ENCODE measurements at places on chromosomes 11 and 22.

GRCh38 chr11:12900496-12900895 lies 108.6 kb upstream of the RASSF10 start:
- DNase-seq: no peak
- peaks cover 30% of the 10 kb centered on the region for H3K27me3 ChIP-seq
- H3K4me1 ChIP-seq: no peaks in the 10 kb centered on the region
- no peak overlapping the region for H3K27ac ChIP-seq

DNA sequence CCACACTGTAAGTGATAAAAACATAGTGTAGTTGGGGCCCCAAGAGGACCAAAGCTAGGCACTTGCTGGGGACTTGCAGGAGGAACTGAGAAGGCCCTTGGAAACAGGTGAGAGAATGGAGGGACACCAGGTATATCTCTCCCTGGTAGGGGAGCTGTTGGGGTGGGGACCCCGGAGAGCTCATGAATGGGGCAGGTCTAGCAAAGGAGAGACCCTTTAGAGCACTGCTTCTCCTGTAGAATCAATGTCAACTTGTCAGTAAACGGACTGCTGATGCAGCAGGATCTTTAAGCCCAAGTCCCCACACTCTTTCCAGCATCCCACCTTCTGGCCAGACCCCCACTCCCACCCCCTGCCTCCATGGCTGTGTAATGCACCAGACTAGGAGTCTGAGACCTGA lies 109.6 kb upstream of the THY1 start:
- H3K4me1 ChIP-seq: no peaks in the 10 kb centered on the region
- H3K36me3 ChIP-seq: no peaks in the 10 kb centered on the region

GRCh38 chr22:46968848-46969247 lies 206.4 kb downstream of the TBC1D22A start:
- H3K27me3 ChIP-seq: no peaks in the 10 kb centered on the region
- DNase-seq: no peak
- H3K4me1 ChIP-seq: peaks cover 24% of the 10 kb centered on the region
- no peaks in the 10 kb centered on the region for H3K36me3 ChIP-seq
- H3K27ac ChIP-seq: no peak overlapping the region

DNA sequence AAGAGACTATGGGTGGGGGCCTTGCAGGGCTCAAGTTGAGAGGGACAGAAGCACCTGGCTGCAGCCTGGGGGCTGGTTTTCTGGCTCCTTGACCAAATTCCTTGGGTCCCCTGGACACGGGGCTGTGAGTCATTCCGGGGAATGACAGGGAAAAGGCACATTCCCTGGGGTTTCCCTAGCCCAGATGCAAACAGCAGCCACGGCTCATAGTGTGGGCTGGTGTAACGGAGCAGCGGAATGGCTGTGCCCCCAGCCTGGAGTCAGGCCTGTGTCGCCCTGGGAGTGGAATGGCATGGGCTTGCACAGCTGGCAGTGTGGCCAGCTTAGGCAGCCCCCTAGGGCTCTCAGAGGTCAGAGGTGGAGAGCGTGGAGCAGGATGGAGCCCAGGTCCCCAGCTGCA lies 77.6 kb upstream of the KCNQ1OT1 start:
- H3K4me3 ChIP-seq: no peak overlapping the region
- H3K27ac ChIP-seq: no peak overlapping the region
- no peaks in the 10 kb centered on the region for H3K4me1 ChIP-seq
- H3K27me3 ChIP-seq: peaks cover 16% of the 10 kb centered on the region

- no peak overlapping the region for H3K4me3 ChIP-seq
- H3K36me3 ChIP-seq: no peaks in the 10 kb centered on the region
- no peaks in the 10 kb centered on the region for H3K27me3 ChIP-seq
These were observed 131.9 kb upstream of the ZC3H12C start for GRCh38 chr11:109961261-109961660.

DNA sequence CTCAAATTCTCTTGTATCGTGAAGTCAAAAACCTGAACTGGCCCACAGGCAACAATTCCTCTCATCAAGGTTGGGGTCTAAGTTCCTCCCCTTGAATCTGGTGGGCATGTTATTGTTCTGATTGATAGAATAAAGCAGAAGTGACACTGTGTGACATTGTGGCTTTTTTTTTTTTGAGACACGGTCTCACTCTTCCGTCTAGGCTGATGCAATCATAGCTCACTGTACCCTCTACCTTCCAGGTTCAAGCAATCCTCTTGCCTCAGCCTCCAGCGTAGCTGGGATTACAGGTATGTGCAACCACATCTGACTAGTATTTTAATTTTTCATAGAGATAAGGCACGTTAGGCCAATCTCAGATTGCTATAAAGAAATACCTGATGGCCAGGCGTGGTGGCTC lies 8.9 kb upstream of the PELI3 start:
- no peaks in the 10 kb centered on the region for H3K36me3 ChIP-seq
- DNase-seq: no peak
- H3K4me1 ChIP-seq: peaks cover 13% of the 10 kb centered on the region

DNA sequence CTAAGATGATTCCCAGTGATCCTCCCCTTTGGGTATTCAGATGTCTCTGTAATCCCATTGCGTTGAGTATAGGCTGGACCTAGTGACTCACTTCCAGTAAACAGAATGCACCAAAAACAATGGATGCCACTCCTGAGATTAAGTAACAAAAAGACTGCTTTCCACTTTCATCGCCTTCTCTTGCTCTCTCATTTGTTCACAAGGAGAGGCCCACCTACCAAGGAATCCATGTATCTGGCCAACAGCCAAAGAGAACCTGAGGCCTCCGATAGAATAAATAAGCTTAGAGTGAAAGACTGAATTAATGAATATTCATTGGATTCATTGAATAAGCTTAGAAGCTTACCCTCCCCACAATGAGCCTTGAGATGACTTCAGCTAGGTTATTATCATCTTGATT lies 454.6 kb downstream of the KCNA4 start:
- no peaks in the 10 kb centered on the region for H3K27me3 ChIP-seq
- H3K4me3 ChIP-seq: no peak overlapping the region
- H3K4me1 ChIP-seq: no peaks in the 10 kb centered on the region
- H3K36me3 ChIP-seq: peaks cover 4% of the 10 kb centered on the region
- no peak overlapping the region for H3K27ac ChIP-seq

DNA sequence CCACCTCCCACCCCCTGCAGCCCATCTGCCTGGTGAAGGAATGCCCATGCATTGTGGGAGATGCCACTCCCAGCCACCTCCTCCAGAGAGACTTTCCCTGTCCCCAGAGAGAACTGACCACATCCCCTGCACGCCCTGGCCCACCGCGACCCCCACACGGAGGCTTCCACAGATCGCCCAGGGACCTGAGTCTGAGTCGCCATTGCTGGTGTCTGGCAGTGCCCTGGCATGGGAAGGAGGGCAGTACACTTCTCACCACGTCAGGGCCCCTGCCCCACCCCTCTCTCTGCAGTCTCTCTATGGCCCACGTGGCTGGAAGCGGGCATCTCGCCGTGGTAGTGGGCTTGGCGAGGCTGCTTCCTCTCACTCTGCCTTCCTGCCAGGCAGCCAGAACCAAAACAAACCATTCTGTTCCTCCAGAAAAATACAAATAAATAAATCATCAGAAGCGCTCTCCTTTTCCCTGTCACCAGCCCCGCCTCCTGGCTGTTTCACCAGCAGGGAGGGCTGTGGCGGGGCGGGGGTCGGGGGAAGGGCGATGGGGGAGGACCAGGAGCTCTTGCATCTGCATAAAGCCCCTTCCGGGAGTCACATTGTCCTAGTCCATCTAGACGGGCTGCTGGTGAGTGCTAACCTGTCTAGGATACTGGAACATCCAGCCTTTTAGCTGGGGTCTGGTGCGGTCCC lies 20.9 kb downstream of the SHISAL1 start:
- no peak overlapping the region for H3K4me3 ChIP-seq
- H3K27ac ChIP-seq: no peak overlapping the region
- no peaks in the 10 kb centered on the region for H3K4me1 ChIP-seq

GRCh38 chr11:113828191-113828590 lies 47.2 kb downstream of the USP28 start:
- H3K4me1 ChIP-seq: peaks cover 5% of the 10 kb centered on the region
- DNase-seq: no peak
- H3K27me3 ChIP-seq: no peaks in the 10 kb centered on the region
